ENCODE measurements at places on chromosomes 4 and X.
A peak's percentile ranks its signal among the peaks of the same experiment; 100 is the strongest.

GRCh38 chr4:5474756-5475155 lies 233.6 kb downstream of the EVC2 start:
- no peak overlapping the region for H3K4me3 ChIP-seq
- H3K27me3 ChIP-seq = no peaks in the 10 kb centered on the region
- H3K27ac ChIP-seq = no peak overlapping the region

- no peaks in the 10 kb centered on the region for H3K4me1 ChIP-seq
- DNase-seq = no peak
- H3K27me3 ChIP-seq = no peaks in the 10 kb centered on the region
- no peak overlapping the region for H3K4me3 ChIP-seq
These were observed 8.2 kb downstream of the HPGDS start for GRCh38 chr4:94334476-94334875.

DNA sequence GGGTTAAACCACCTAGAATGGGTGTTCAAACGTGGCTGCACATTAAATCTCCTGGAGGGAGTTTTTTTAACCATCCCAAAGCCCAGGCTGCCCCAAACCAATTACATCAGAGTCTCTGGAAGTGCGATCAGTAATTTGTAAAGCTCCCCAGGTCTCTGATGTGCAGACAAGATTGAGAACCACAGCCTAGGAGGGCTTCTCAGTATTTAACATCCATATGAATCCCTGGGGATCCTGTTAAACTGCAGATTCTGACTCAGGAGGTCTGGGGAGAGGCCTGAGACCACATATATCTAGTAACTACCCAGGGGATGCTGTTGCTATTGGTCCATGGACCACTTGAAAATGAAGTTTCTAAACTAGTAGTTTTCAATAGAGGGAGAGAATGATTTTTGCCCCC lies 42.6 kb downstream of the SMPX start:
- H3K27ac ChIP-seq = no peak overlapping the region
- H3K4me1 ChIP-seq = no peaks in the 10 kb centered on the region

DNA sequence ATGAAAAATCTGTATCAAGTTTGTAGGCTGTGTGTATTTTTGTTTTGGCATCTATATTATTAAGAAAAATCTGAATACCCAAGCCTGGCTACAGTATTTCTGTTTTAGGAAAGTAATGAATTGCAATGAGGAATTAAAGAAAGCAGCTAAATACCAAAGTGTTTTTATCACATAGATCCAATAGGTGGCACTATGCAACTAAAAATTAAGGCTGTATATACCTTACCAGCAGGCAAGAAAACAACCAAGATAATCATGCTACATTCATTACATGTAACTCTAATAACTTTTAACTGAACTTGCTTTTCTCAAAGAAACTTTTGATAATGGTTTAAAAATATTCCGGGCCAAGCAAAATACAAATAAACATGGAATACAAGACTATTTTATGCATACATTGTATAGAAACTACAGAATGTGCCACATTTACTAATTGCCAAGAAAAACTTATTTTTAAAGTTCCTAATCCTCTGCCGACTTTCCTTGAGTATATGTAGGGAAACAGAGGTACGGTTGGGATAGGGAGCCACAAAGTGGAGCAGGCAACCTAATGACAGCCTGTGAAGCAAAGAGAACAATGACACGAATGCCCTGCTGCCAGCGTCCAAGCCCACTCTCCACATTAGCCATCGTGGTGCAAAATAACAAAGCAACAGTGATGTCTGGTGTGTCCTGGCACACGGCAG lies 63.7 kb downstream of the SEC24D start:
- H3K27ac ChIP-seq = no peak overlapping the region
- H3K27me3 ChIP-seq = no peaks in the 10 kb centered on the region
- DNase-seq = peak; percentile 64
- H3K36me3 ChIP-seq = peaks cover 7% of the 10 kb centered on the region

DNA sequence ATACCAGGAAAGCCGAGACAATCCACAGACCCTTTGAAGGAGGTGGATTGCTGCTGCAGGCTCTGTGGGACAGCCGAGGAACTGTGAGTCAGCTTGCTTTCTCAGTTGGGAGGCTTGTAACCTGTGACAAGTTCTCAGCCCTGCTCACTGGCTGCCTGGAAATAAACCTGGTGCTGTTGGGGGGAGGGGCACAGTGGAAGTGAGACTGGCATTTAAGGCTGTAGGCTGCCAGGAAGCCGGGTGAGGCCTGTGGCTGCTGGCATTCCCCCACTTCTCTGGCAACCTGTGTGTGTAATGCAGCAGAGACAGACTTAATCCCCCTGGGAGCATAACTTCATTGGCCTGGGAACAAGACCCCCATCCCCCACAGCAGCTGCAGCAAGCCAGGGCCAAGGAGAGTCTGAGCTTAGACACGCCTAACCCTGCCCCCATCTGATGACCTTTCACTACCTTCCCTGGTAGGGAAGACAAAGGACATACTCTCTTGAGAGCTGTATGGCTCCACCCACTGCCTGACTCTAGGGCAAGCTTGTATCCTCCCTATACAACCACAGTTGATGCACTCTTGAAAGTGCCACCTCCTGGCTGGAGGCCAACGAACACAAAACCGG lies 64.1 kb downstream of the ALPK1 start:
- no peak overlapping the region for H3K4me3 ChIP-seq
- no peak overlapping the region for H3K27ac ChIP-seq

DNA sequence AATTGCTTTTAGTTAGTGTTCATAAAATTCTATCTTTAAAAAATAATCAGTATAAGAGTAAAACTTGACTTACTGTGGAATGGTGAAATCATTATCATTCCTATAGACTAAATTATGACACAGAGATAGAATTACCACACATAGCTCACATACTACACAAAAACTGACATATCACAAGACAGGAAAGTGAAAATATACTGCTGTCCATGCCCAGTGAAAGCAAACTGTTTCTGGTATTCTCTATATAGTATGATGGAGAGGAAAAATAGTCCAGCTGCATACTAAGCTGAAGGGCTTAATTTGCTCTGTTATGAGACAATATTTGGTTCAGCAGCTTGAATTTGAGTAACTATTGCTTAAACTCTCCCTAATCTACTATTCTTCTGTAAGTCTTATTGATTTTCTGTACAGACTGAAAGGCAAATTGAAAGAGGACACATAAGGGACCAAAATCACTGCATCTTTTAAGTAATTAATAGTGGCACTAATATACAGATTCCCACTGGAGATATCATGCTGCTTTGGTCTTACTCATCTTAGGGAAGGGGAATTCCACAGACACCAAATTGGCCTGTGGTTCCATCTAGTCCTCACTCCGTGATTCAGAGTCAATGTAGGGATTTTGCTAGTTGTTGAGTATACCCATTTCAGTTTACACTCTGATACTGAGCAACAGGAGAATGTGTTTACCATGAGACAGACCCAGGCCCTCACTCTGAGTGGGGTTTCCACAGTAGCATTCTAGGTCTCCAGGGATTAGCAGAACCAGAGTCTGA lies 47.4 kb upstream of the AGA start:
- H3K4me1 ChIP-seq = no peaks in the 10 kb centered on the region
- H3K27me3 ChIP-seq = no peaks in the 10 kb centered on the region
- no peak for DNase-seq
- no peak overlapping the region for H3K27ac ChIP-seq
- no peak overlapping the region for H3K4me3 ChIP-seq

DNA sequence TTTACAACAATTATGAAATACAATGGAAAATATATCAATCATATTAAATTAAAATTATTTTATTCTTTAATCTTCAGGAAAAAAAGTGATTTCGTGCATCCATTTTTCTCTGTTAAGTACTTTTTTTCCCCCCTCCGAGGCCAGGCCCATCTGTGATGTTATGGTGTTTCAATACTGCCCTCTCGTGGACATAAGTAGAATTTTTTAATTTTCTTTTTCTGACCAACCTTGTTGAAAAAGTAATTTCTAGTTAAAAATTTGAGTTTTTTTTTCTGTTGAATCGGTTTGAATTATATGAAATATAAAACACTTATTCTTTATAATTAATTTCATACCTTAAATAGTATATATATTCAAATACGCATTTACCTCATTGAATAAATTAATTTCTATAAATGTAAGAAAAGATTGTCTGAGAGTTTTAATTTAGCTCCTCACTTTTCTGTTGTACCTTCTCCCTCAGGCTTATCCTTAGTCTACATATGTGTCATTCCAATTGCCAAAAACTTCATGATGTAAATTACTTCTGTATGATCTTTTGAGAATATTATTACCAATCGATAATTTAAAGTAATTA lies 175.8 kb upstream of the TECRL start:
- no peaks in the 10 kb centered on the region for H3K4me1 ChIP-seq
- H3K27me3 ChIP-seq = no peaks in the 10 kb centered on the region
- DNase-seq = no peak

DNA sequence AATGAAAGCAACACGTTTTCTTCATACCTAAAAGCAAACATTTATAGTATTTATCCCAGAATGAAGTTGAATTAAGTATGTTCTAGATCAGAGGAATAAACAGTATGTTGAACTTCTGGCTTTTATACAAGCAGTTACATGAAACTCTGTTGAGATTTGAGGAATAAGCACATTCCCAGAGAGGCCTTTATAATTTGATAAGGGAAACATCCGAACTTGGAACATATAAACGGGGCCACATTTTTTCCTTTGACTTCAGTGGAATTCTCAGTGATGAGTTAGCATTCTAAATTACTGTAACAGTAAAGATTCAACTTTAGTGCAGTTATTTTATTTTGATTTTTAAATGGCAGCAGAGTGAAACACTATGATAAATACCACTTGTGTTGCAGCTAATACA lies 119.5 kb downstream of the GLRA3 start:
- no peaks in the 10 kb centered on the region for H3K36me3 ChIP-seq
- H3K27ac ChIP-seq = no peak overlapping the region
- no peak for DNase-seq
- no peak overlapping the region for H3K4me3 ChIP-seq

GRCh38 chr4:184750926-184751584 lies 17.2 kb upstream of the CENPU start:
- H3K4me1 ChIP-seq = peaks cover 9% of the 10 kb centered on the region
- H3K36me3 ChIP-seq = peaks cover 5% of the 10 kb centered on the region
- DNase-seq = no peak
- no peak overlapping the region for H3K4me3 ChIP-seq
- no peak overlapping the region for H3K27ac ChIP-seq

DNA sequence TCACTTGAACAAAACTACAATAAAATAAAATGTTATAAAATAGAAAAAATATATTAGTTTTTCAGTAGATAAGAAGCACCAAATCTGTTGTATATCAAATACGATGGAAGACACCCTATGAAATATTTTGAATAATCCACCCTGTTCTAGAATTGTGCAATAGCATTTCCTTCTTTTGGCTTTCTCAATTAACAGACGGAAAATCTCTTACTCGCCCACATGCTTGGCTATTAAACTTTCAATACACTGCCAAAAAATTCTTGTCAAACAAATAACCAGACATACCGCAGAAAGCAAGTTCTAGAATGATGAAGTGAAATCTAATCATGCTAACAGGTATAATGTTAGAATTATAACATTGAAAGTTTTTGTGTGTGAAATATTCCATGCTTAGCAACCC lies 671.6 kb upstream of the SLIT2 start:
- H3K4me3 ChIP-seq = no peak overlapping the region
- no peaks in the 10 kb centered on the region for H3K36me3 ChIP-seq
- H3K27ac ChIP-seq = no peak overlapping the region
- H3K27me3 ChIP-seq = no peaks in the 10 kb centered on the region

DNA sequence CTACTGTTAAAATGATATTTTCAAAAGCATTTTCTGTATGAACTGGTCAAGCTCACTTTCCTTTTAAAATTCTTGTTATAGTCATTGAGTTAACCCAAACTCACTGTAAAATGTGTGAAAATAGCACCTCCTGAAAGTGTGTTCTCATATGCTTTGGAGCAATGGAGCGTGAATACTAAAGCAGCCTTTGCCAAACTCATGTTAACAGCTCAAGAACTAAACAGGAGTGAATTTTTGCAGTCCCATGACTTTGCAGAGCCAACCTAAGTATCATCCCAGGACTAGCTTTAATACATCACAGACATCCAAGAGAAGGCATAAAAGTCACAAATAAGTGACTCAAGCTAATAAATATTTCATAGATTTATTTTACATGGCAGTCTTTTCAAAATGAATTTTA lies 2.3 kb downstream of the AMMECR1 start:
- H3K27ac ChIP-seq = no peak overlapping the region
- peak overlapping the region; percentile 97 for H3K4me3 ChIP-seq
- no peak for DNase-seq

- no peak for DNase-seq
- no peaks in the 10 kb centered on the region for H3K4me1 ChIP-seq
- H3K4me3 ChIP-seq = no peak overlapping the region
- no peak overlapping the region for H3K27ac ChIP-seq
- no peaks in the 10 kb centered on the region for H3K27me3 ChIP-seq
- H3K36me3 ChIP-seq = no peaks in the 10 kb centered on the region
These were observed 21.3 kb downstream of the ALPK1 start for GRCh38 chr4:112318239-112319142.

All from CD4-positive, alpha-beta T cell (primary cell).